ENCODE measurements at places on chromosomes 3 and 15.
A peak's percentile ranks its signal among the peaks of the same experiment; 100 is the strongest.

GRCh38 chr3:38121832-38122461 lies 15.0 kb downstream of the ACAA1 start:
- peaks cover 11% of the 10 kb centered on the region for H3K36me3 ChIP-seq
- H3K4me1 ChIP-seq, result no peaks in the 10 kb centered on the region
- no peaks in the 10 kb centered on the region for H3K27me3 ChIP-seq
- no peak for DNase-seq

DNA sequence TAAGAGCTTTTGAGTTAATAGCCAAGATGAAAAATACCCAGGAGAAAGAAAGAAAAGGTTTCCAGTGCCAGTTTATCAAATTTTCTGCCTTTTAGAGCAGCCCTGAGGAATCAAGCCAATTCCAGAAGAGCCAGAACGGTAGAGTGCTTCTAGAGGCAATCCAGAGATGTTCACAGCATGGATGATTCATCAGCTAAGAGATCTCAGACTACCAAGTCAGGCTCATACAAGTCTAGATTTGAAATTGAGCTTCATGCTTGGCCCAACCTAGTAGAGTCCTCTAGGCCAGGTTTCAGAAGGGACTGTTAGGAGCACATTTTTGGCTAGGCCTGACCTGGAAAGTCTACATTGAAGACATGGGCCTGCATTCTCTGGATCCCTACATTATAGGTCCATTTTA lies 15.5 kb downstream of the WDR48 start:
- H3K27me3 ChIP-seq, result no peaks in the 10 kb centered on the region
- peaks cover 10% of the 10 kb centered on the region for H3K36me3 ChIP-seq
- no peak overlapping the region for H3K27ac ChIP-seq
- H3K4me3 ChIP-seq, result no peak overlapping the region
- DNase-seq, result peak; percentile 29

GRCh38 chr3:101703169-101703568 lies 16.7 kb upstream of the RPL24 start:
- no peaks in the 10 kb centered on the region for H3K4me1 ChIP-seq
- H3K27me3 ChIP-seq, result no peaks in the 10 kb centered on the region
- no peak for DNase-seq
- H3K4me3 ChIP-seq, result no peak overlapping the region

DNA sequence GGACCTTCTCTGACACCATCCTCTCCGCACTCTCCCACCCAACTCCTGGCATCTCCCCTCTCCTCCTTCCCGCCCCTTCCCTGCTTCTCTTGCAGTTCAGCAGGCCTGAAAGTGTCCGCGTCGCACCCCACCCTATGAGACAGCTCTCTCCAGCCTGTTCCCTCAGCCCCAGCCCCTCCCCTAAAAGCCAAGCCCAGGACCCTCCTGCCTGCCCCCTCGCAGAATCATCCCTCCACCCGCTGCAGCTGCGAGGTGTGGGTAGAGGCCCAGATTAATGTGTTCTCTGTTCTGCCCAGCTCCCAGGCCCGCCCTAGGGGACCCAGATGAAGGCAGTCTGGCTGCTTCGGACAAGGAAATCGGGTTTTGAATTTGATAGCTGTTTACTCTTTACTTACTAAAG lies 410 bp downstream of the PRR23E start:
- no peak for DNase-seq
- H3K27ac ChIP-seq, result no peak overlapping the region
- H3K27me3 ChIP-seq, result peaks cover 6% of the 10 kb centered on the region
- no peaks in the 10 kb centered on the region for H3K36me3 ChIP-seq
- H3K4me1 ChIP-seq, result no peaks in the 10 kb centered on the region
- no peak overlapping the region for H3K4me3 ChIP-seq

DNA sequence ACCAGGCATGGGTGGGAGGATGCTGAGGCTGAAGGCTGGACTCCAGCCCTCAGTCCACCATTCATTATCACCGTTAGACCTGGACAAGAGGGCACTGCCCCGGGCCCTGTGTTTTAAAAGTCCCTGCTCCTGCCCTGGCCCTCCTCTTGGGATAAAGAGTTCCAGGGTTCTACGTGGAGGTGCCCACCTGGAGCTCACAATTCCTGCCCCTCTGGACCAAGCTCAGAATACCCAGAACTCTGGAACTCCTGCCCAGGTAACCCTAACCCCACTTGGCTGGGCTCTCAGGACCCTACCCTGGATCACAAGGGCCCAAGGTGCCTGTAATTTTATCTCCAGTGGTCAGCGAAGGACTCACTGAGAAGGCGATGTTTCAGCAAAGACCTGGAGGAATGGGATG lies 1.2 kb downstream of the CALML4 start:
- DNase-seq, result no peak
- H3K36me3 ChIP-seq, result no peaks in the 10 kb centered on the region
- no peaks in the 10 kb centered on the region for H3K27me3 ChIP-seq
- 0 out of 2 replicates have a peak, but pooled peaks cover 4% of the 10 kb centered on the region for H3K4me1 ChIP-seq
- H3K27ac ChIP-seq, result no peak overlapping the region
- H3K4me3 ChIP-seq, result no peak overlapping the region

DNA sequence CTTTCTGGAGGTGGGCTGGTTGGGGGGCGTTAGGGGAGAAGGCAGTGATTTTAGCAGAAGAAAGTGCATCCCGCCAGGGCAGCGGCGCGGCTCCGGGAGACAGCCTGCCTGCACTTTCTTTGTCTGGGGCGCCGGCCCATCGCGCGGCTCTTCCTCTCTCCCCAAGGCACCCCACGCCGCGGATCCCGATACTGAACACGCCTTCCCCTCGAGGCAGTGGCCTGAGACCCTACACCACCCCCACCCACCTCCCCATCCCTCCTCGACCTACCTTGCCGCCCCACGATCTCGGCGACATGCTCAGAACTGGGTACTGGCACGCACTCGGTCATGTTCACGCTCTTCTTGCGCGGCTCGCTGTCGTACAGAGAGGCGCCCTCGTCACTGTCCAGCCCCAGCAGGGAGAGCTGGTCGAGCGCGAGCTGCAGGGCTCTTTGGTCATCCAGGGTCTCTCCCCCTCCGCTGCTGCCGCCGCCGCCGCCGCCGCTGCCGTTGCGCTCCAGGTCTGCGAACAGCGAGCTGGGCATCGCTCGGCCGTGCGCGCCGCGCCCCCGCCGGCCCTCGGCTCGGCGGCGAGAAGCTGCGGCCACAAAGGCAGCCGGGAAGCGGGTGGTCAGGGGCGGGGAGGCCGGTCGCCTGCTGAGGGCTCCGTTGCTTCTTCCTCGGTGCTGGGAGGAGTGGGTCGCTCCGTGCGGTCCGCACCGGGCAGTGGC lies 483 bp downstream of the MEX3B start:
- H3K27me3 ChIP-seq, result 0 out of 2 replicates have a peak, but pooled peaks cover 10% of the 10 kb centered on the region
- DNase-seq, result peak; percentile 80
- peak overlapping the region; percentile 82 for H3K27ac ChIP-seq

GRCh38 chr3:194640829-194641228 lies 7.6 kb upstream of the TMEM44 start:
- peaks cover 12% of the 10 kb centered on the region for H3K4me1 ChIP-seq
- H3K27ac ChIP-seq, result 0 out of 2 replicates have a peak overlapping the region, but pooled peaks have one; percentile 40
- peaks cover 34% of the 10 kb centered on the region for H3K36me3 ChIP-seq
- no peak overlapping the region for H3K4me3 ChIP-seq

DNA sequence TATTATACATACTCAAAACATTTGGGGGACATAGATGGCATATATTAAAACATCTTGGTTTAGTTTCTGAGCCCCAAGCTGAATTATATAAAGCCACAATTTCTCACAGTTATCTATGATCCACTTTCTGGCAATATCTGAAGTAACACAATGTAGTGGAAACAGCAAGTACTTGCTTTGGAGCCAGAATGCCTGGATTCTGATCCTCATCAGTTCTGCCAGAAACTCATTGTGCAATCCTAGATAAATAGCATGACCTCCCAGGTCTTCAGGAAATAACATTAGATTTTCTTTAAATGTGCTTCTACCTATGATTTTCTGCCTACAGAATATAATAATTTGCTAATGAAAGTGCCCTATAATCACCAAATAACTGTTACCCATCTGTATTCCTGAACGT lies 544.9 kb downstream of the NAALADL2 start:
- H3K27ac ChIP-seq, result no peak overlapping the region
- H3K27me3 ChIP-seq, result no peaks in the 10 kb centered on the region
- peak; percentile 27 for DNase-seq
- H3K4me1 ChIP-seq, result peaks cover 16% of the 10 kb centered on the region
- H3K36me3 ChIP-seq, result no peaks in the 10 kb centered on the region

- peak overlapping the region; percentile 79 for H3K4me3 ChIP-seq
- H3K36me3 ChIP-seq, result no peaks in the 10 kb centered on the region
- no peak for DNase-seq
Measured at GRCh38 chr3:186566772-186567071, 417 bp downstream of the TBCCD1 start.

DNA sequence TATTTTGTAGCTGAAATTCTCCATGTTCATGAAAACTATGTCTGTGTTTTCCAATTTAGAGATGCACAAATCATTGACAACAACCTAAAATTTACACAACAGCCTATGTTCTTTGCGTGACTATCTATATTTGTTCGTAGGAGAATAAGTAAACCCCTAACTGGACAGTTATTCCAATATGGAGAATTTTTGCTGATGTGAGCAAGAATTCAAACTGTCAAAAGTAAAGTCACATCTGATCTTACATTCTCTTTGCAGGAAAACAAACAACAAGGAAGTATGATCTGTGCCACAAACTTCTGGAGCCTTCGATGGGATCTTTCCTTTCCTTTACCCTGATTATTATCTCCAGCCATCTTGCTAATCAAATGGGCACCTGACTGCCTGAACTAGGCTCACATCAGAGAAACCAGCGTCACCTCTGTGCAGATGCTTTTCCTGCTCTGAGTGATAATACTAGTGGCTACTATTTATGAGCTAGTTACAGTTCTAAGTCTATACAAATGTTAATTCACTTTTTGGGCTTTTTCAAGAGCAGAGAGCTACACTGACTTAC lies 18.3 kb upstream of the KCNMB3 start:
- H3K4me3 ChIP-seq, result no peak overlapping the region
- H3K27me3 ChIP-seq, result peaks cover 16% of the 10 kb centered on the region
- H3K36me3 ChIP-seq, result no peaks in the 10 kb centered on the region
- H3K4me1 ChIP-seq, result no peaks in the 10 kb centered on the region

GRCh38 chr3:135007607-135008006 lies 212.5 kb downstream of the EPHB1 start:
- no peaks in the 10 kb centered on the region for H3K4me1 ChIP-seq
- H3K27me3 ChIP-seq, result no peaks in the 10 kb centered on the region
- H3K36me3 ChIP-seq, result no peaks in the 10 kb centered on the region
- DNase-seq, result peak; percentile 8
- no peak overlapping the region for H3K4me3 ChIP-seq

DNA sequence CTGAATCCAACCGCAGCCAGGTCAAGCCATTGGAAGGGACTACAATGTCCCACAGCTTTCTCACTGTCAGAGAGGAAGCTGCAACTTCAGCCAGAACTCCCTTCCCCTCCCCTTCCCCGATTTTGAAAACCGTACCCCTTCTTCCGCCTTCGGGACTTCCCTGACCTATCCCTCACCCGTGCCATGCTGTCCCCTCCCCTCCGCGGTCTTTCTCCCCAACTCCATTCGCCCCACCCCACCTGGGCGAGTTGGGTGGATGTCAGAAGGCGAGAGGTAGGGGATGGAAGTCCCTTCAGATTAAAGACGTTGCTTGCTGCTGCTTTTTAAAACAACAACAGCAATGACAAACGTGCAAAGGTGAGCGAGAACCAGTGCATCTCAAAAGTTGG lies 723 bp downstream of the CPNE4 start:
- no peak for DNase-seq
- no peaks in the 10 kb centered on the region for H3K36me3 ChIP-seq
- H3K27me3 ChIP-seq, result peaks cover 30% of the 10 kb centered on the region
- H3K4me3 ChIP-seq, result peak overlapping the region; percentile 75
- no peak overlapping the region for H3K27ac ChIP-seq

GRCh38 chr15:25848325-25848724 lies 14.8 kb downstream of the ATP10A start:
- H3K27ac ChIP-seq, result peak overlapping the region; percentile 98
- peaks cover 62% of the 10 kb centered on the region for H3K4me1 ChIP-seq
- no peaks in the 10 kb centered on the region for H3K27me3 ChIP-seq
- no peak for DNase-seq

DNA sequence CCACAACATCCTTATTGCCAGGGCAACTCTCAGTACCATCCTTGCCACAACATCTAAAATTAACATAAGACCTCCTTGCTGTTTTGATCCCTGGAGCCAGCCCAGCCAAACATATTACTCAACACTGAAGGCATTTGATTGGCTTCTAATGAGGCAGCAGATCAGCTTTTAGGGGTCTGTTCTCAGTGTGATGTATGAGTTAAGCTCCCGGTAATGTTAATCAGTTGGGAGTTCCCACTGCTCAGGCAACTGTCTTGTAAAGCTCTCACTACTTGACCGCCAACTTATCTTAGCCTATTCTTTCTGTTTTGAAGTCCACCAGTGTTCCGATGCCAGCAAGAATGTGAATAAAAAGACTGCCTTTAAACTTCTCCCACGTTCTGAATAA lies 158.9 kb downstream of the FOXB1 start:
- H3K4me3 ChIP-seq, result no peak overlapping the region
- peaks cover 16% of the 10 kb centered on the region for H3K27me3 ChIP-seq
- DNase-seq, result no peak
- H3K27ac ChIP-seq, result no peak overlapping the region

GRCh38 chr3:70386043-70386442 lies 73.6 kb upstream of the MDFIC2 start:
- no peak overlapping the region for H3K4me3 ChIP-seq
- H3K27me3 ChIP-seq, result no peaks in the 10 kb centered on the region
- no peaks in the 10 kb centered on the region for H3K4me1 ChIP-seq
- DNase-seq, result no peak
- no peaks in the 10 kb centered on the region for H3K36me3 ChIP-seq
- no peak overlapping the region for H3K27ac ChIP-seq

- no peak for DNase-seq
- no peak overlapping the region for H3K4me3 ChIP-seq
- no peak overlapping the region for H3K27ac ChIP-seq
- H3K4me1 ChIP-seq, result no peaks in the 10 kb centered on the region
- no peaks in the 10 kb centered on the region for H3K27me3 ChIP-seq
Measured at GRCh38 chr3:19190602-19191001, 42.3 kb downstream of the KCNH8 start.

GRCh38 chr3:11757929-11758328 lies 88.8 kb downstream of the TAMM41 start:
- H3K36me3 ChIP-seq, result no peaks in the 10 kb centered on the region
- H3K4me3 ChIP-seq, result no peak overlapping the region
- DNase-seq, result no peak
- no peak overlapping the region for H3K27ac ChIP-seq
- peaks cover 6% of the 10 kb centered on the region for H3K27me3 ChIP-seq

Measured in GM23248 (cell line).